ENCODE measurements at places on chromosomes 5 and 9.

GRCh38 chr5:65474130-65474711, 7.5 kb downstream of the ADAMTS6 start:
- DNase-seq = no peak

- no peak for DNase-seq
These were observed 347.3 kb downstream of the KDM4C start for GRCh38 chr9:7105095-7105494.

DNA sequence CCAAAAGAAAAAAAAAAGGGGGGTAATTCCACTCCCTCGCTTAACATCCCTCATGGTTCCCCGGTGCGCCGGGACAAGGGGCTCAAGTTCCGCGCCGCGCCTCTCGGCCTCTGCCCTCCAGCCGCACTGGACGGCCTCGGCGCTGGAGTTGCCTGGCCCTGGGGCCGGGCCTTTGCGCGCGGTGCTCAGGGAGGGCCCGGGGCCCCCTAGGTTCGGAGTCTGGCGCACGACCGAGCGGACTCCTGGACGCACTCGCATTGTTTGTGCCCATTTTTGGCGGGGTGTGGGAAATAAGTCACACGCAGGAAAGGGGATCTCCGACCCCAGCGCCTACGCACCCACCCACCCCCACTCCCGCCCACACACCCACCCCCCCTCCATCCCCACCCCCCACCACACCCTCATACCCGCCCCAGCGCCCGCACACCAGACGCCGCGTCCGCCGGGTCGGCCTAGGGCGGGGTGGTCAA, 381 bp downstream of the MED22 start:
- DNase-seq = peak; percentile 64

GRCh38 chr5:109619606-109620005, 70.1 kb upstream of the MAN2A1 start:
- DNase-seq = no peak

DNA sequence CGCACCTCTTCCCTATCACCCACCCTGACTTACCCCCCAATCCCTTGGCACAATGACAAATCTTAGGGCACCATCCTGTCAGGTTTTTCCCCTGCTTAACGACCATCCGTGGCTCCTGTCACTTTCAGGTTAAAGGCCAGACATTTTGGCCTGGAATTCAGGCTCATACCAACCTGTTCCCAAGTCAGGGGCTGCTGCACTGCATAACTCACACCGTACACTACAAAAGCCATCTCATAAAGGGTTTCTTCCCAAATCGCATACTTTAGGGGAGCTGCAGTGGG, 7.5 kb upstream of the AKNA start:
- DNase-seq = no peak

DNA sequence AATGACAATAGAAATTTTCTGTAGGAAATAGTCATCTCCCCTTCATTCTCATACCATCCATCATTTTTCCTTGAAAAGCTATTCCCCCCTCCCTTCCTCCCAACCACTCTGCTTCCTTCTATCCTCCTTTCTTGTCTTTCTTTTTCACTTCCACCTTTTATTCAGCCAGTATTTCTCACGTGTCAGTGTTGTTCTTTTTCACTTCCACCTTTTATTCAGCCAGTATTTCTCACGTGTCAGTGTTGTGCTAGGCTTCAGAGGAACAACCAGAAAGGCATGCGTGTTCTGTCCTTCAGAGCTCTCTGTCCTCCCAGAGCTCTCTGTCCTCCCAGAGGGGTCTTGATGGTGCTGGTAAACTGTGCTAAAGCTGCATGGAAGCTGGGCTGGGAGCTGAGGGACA, 419.6 kb downstream of the GADD45G start:
- no peak for DNase-seq

Data from NCI-H82 (cell line).